ENCODE measurements at places on chromosomes 12 and 14.
A peak's percentile ranks its signal among the peaks of the same experiment; 100 is the strongest.

GRCh38 chr14:97408503-97408902 lies 611.3 kb downstream of the VRK1 start:
- DNase-seq, result no peak

DNA sequence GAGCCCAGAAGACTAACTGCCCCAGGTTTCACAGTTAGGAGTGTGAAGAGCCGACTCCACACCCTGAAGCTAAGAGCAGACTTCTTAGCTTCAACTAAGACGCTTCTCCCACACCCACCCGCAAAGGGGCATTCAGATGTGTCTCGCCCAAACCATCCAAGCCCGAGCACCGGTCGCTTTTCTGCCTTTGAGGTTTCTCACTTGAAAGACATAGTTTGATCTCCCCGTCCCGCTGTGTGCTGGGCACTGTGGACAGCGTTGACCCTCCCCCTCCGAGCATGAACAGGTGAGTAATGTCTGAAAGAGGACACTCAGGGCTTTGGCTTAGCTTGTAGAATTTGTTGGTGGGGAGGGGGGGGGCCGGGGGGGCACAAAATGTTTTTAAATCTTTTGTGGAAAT lies 123.8 kb downstream of the TMEM132D start:
- no peak for DNase-seq

DNA sequence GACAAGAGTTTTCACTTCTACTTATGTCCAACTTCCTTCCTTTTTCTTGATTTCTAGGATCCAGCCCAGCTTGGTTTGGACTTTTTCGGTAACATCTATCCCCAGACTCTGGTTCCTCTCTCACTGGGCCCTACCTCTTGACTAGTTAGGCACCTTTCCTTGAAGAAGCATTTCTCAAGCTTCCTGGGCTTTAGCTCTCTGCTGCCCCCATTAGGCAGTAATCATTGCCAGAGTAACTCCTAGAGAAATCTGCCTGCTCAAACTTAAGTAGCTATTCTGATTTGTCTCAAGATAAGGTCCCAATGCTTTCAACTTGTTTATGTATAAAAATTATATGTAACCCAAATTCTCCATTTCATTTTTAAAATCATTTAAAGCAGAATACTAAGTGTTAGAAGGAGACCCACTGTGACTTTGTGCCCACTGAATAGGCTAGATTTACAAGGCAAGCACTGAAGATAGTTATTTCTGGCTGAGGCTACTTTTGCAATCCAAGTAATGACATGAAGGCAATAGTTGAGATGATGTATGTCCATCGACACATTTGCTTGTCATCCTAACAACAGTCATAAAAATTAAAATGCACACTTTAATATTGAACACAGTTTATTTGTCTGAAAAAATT lies 275.0 kb upstream of the G2E3 start:
- peak; percentile 33 for DNase-seq

DNA sequence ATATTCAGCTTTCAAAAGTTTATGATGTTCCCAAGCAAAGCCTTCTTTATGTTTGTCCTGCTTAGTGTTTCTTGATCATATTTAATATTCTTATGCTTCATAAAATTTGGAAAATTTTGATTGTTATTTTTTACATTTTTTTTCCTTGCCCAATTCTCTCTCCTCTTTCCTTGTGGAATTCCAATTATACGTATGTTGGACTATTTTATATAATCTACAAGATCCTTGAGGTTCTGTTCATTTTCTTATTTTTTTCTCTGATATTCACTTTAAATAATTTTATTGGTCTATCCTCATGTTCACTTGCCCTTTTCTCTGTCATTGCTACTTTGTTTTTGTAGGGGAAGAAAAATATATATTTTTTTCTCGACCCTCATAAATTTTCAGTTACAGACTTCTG lies 167.7 kb downstream of the DYRK2 start:
- DNase-seq, result no peak

GRCh38 chr12:24902511-24903328 lies 46.2 kb downstream of the BCAT1 start:
- DNase-seq, result peak; percentile 68

- DNase-seq, result no peak
Observed at GRCh38 chr12:79298506-79298905, 392.3 kb downstream of the PAWR start.

DNA sequence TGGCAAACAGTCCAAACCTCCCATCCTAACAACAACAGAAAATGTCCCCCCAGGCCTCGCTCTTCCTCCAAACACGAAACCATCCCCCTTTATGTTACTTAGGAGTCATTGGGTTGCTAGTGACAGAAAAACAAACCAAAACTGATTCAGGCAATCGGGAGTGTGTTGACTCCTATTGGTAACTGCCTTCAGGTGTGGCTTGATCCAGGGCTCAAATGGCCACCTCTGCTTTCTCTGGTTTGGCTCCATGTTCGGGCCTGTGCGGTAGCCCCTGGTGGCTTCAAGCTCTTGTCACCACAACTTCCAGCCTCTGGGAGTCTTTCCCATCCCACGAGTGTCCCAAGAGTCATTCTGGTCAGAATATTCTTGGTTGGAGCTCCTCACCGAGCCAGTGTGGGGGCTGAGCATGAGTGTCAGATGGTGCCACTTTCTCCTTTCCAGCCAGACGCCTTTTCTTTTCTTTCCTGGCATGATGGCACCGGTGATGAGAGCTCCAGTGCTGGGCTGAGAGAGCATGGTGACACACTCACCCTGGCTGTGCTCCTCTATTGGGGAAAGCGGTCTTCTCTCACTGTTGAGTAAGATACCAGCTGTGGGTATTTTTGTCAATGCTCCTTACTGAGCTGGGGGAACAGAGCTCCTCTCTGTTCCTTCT lies 38.6 kb downstream of the NOC4L start:
- no peak for DNase-seq

- DNase-seq, result peak; percentile 7
Observed at GRCh38 chr12:88035907-88036289, 6.7 kb upstream of the C12orf50 start.

- DNase-seq, result no peak
Observed at GRCh38 chr14:59202031-59202430, 13.6 kb downstream of the DAAM1 start.

- DNase-seq, result no peak
Observed at GRCh38 chr12:94039199-94039840, 109.1 kb upstream of the PLXNC1 start.

All from activated CD4-positive, alpha-beta T cell treated with anti-CD3 and anti-CD28 coated beads, Interleukin-2, Interleukin-4, amounts not matched to agents 100 ng/mL and 50 ng/mL, durations not matched to agents 16 hours and 8 hours (primary cell).